Regular cardiac myocyte (primary cell): ENCODE measurements at places on chromosomes 3 and 15. TPM values are rescaled to one million over a fixed set of nuclear protein-coding genes. Genes with fewer than 3 reads are reported as not detected.

The CRYGS gene
- 0.56 and 0.77 TPM in 2 replicates for total RNA-seq

The CDCP1 gene
- total RNA-seq, result 16.5 and 37.5 TPM in 2 replicates

The UQCC5 gene
- 3.7 and 7.5 TPM in 2 replicates for total RNA-seq

The ZNF860 gene
- total RNA-seq, result 0.19 and 0.85 TPM in 2 replicates

The PLSCR2 gene
- not detected in 2 replicates for total RNA-seq

The ATP13A5 gene
- not detected in 2 replicates for total RNA-seq

The KLF15 gene
- 0.38 and 1.7 TPM in 2 replicates for total RNA-seq

The TJP1 gene
- 40.6 and 56.7 TPM in 2 replicates for total RNA-seq
